ENCODE measurements at places on chromosomes 3 and 15.

GRCh38 chr3:76532158-76532822 is 507.6 kb upstream of the ROBO2 start:
- no peak for DNase-seq

DNA sequence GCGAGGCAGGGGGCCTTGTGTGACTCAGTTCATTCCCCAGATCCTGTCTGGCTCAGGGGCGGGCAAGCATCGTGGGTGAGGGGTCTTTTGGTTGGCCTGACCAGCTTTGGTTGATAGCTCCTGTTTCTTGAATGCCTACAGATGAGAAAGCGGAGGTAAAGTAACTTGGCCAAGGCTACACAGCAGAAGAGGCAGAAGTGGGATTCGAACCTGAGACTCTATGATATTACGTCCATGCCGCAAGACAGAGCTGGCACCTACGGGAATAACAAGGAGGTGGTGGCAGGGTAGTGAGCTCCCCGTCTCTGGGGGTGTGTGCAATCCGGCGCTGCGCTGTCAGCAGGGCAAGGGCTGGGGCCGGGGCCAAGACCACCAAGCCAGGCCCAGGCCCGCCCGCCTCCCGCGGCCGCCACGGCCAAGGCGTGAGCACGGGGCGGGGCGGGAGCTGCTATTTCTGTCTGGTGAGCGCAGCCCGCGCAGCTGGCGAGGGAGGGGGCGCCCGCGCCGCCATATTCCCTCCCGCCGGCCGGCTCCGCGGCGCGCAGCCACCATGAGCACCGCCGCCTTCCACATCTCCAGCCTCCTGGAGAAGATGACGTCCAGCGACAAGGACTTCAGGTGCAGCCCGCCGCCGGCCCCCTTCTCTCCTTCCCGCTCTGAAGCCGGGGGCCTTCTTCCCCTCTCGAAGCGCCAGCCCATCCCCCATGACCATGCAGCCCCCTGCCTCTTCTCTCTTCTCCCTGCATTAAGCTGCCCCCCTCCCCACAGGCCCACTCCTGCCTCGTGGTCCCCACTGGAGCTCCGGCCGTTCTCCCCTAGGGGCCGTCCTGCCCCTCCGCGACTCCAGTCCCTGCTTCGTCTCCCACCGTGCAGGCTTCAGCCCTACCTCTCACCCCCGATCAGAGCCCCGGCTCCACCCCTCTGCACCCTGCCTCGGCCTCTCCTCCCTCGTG is at the start of gene CAND2:
Gene CAND2, plus strand, starts transcription at position 510 of the 953 bp plus-strand sequence. Its CDS starts 41 bp downstream, at position 551.
- peak; percentile 5 for DNase-seq

GRCh38 chr3:180358179-180358578 is 243.8 kb upstream of the TTC14 start:
- DNase-seq: no peak

DNA sequence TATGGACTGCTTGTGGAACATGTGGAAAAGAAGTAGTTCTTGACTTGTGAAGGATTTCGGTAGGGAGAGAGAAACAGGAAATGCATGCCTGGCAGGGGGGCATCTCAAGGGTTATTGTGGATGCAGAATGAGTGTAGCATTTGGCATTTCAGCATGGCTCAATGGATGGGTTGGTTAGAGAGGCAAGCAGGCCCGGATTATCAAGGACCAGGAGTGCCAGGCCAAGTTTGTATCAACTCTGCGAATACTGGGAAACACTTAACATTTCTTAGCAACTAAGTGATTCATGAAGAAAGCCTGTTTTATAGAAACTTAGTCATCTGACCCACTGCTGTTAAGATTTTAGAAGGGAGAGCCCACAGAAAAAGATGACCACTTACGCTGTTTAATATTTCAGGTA is 33.6 kb downstream of the KIF15 start:
- no peak for DNase-seq

DNA sequence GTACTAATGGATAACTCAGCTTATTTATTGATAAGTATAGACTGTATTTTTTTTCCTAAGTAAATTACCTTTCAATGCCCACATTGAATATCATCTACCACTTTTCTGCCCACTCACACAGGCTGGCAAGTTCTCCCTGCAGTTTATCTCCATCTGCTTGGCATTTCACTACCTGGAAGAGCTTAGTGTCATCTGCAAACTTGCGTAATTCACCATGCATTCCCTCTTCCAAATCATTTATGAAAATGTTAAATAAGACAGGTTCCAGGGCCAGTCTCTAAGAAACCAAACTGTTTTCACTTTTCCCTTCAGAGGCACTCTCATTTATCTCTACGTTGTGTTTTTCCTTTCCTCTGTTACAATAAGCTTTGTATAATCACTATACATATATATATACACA is 1076.6 kb downstream of the IGSF11 start:
- no peak for DNase-seq

DNA sequence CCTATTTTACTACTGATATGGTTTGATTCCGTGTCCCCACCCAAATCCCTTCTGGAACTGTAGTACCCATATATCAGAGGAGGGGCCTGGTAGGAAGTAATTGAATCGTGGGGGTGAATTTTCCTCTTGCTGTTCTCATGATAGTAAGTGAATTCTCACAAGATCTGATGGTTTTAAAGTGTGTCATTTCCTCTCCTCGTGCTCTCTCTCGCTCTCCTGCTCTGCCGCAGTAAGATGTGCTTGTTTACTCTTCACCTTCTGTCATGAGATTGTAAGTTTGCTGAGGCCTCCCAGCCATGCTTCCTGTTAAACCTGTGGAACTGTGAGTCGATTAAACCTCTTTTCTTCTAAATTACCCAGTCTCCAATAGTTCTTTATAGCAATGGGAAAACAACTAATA is 81.2 kb upstream of the ZBTB20 start:
- DNase-seq: no peak

- no peak for DNase-seq
Measured at GRCh38 chr3:85303156-85303555, 344.4 kb downstream of the CADM2 start.

- no peak for DNase-seq
Measured at GRCh38 chr3:83849106-83849730, 1109.6 kb upstream of the CADM2 start.

GRCh38 chr3:70972855-70973254 is 610.7 kb downstream of the FOXP1 start:
- no peak for DNase-seq

DNA sequence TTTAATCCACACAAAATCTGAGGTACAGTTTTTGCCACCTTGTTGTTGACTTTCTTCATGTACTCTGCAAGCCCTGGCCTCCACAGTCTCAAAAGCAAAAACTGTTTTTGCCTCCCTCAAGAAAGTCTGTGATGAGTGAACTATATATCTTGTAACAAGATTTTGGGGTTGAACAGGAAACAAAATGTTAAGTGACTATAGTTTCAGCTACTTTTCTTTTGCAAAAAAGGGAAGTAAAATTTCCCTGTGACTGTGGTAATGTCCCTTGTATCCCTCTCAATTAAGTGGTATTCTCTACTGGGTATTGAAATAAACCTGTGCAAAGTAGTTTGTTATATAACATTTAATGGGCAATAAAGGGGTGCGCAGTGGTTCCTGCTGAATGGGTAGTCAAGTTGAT is 21.3 kb upstream of the SCAANT1 start:
- no peak for DNase-seq

- no peak for DNase-seq
Measured at GRCh38 chr3:64687781-64688604, at the start of gene ADAMTS9. Gene ADAMTS9, minus strand, starts transcription at chr3:64688000. Its CDS starts 343 bp downstream, at chr3:64687657.

GRCh38 chr15:41788262-41788661 is 14.0 kb downstream of the MAPKBP1 start:
- DNase-seq: no peak

DNA sequence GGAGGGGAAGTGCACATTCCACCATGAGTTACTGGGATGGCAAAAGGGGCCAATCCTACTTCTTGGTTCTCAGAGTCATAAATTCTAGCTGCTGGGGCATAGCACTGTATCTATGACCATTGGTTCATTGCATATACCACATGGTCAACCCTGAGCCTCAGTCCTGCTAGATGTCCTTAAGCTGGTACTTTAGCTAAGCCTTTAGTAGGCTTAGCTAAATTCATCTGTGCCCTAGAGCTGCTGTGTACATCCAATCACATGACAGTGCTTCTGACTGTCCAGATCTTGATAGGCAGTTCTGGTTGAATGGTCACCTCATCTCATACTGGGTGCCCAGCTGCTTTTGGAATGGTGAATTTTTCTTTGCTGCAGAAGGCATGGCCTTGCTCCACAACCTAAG is 8.2 kb downstream of the NDUFB4 start:
- DNase-seq: no peak

GRCh38 chr3:137083332-137083731 is 125.5 kb downstream of the IL20RB start:
- DNase-seq: no peak

GRCh38 chr3:76565496-76566210 is 474.2 kb upstream of the ROBO2 start:
- DNase-seq: no peak

- DNase-seq: no peak
Measured at GRCh38 chr15:63860155-63860554, 26.4 kb upstream of the HERC1 start.

GRCh38 chr15:39595338-39596221 is 14.7 kb downstream of the THBS1 start:
- no peak for DNase-seq

DNA sequence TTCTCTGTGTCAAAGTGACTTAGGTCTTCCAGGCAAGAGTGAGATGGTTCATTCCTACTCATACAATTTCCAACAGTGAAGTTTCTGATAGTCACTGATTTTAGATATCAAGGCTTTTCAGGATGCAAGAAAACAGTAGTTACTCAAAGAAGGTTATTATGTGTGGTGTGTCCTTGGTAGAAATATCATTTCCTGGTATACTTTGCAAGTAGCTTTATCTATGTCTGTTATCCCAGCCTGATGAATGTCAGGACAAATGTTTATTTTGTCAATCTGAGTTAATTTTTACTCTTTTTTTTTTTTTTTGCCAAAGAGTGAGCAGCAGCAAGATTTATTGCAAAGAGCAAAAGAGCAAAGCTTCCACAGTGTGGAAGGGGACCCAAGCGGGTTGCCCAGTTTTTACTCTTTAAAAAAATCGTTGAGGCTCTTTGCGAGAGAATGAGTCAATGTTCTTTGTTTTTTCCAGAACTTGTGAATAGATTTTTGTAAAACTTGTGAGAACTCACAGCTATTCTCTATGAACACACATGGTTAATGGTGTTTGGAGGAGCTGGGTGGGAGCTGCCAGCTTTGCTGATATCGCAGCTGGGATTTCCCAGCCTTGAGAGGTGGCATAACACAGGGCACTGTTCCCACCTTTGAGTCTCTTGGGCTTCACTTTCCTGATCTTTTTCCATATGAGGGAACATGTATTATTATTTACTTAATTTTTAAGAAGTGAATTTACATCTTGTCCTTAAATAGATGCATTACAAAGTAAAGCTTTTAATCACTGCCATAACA is 51.9 kb downstream of the SV2B start:
- no peak for DNase-seq

DNA sequence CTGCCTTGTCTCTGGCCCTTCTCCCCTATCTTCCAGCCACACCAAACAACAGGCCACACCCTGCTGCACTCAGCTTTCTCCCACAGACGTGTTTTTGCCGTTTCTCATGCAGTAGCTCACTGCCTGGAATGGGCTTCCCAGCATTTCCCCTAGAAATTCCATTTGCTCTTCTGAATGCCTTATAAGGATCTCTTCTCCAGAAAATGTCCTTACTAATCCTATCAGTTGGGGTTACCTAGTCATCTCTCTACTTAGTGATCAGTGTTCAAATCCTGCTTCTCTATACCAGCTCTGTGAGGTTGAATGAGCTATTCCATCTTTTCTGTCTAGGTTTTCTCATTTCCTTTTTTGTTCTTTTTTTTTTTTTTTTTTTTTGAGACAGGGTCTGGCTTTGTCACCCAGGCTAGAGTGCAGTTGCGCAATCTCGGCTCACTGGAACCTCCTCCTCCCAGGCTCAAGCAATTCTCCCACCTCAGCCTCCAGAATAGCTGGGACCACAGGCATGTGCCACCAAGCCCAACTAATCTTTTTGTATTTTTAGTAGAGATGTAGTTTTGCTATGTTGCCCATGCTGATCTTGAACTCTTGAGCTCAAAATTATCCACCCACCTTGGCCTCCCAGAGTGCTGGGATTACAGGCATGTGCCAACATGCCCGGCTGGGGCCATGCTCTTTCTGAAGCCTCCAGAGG is 98.2 kb upstream of the CHD2 start:
- no peak for DNase-seq

DNA sequence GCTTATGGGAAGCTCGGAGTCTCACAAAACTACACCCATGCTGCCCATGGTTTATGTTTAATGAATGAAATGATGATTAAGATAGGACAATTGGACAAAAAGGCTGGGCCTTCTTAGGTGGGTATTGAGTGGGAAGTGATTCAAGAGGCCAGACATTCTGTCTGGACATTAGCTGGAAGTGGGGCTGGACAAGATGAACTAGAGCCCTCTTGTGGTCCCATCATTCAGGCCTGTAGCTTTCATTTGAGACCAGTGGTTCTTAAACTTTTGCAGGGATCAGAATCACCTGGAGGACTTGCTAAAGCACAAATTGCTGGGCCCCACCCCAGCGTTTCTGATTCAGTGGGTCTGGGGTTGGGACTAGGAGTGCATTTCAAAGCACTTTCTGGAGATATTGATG is 290.4 kb upstream of the CTDSPL start:
- no peak for DNase-seq
